ENCODE measurements at places on chromosomes 12 and 14.

DNA sequence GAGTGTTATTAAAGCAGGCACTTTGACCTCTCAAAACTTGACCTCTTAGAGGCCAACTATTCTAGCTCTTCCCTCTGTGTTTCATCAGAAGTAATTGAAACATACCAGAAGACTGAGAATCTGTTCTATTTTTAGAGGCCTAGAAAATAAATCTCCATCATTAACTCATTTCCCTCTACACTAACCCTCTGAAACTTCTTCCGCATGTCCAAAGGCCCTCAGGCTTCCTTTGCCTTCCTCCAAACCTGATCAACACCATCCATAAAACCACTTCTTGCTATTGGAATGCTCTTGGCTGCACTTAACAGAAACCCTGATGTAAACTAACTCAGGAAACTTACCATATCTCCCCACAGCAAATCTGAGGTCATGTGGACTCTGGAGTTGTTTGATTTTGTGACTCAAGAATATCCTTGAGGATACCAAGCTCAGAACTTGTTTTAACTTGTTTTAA is 196.4 kb downstream of the RPAP3 start:
- DNase-seq = no peak

GRCh38 chr14:100666403-100666802 is 60.3 kb upstream of the DLK1 start:
- DNase-seq = no peak

DNA sequence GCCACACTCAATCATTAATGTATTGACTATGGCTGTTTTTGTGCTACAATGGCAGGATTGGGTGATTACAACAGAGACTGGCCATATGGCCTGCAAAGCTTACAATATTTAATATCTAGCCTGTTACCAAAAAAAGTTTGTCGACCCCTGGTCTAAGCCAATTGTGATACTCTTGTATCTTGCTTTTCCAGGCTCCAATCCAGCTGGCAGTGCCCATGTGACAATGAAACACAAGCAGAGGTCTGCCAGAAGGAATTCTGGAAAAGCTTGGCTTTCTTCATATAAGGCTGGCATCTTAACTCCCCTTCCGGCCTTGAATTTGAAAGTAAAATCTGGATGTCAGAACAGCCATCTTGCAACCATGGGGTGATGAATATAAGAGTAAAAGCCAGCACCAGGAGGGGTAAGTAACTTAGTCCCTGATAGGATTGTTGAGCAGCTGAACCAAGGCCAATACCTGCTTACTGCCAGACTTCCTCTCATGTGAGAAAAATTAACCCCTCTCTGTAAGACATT is 458.7 kb downstream of the TMTC2 start:
- no peak for DNase-seq

DNA sequence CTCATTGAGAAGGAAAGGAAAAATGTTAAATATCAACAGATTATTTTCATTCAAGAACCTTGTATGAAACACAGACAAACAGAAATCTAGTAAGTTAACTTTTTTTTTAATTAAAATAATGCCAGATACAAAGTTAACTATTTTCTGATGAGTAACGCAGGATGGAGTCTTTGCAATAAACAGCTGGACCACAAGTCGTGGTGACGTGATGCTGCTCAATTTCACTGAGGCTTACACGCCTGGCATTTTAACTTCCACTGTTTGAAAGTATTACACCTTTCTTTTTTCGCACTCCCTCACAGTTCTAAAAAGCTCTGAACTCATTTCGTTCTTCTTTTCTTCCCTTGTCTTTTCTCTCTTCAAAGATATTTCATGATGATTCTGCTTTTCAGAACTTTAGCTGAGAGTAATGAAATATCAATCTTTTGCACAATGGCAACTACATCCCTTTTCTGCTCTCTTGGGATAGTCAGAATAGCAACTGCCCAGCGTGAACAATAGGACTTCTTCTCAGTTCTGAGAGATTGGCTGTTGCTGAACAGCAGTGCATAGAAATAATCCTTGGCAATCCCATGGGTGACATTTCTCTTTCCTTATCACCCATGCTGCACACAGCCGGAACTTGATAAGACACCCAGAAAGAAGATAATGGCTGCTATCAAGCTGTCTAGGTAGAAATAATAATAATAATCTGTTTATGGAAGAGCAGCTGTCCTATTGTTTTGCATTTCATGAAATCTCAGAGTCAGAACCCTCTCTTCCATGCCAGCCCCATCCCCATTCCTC is 160.5 kb downstream of the BTG1 start:
- DNase-seq = no peak

- DNase-seq = no peak
Observed at GRCh38 chr12:1716911-1717310, 26.0 kb downstream of the ADIPOR2 start.

GRCh38 chr12:23671881-23672280 is 277.6 kb downstream of the SOX5 start:
- no peak for DNase-seq

DNA sequence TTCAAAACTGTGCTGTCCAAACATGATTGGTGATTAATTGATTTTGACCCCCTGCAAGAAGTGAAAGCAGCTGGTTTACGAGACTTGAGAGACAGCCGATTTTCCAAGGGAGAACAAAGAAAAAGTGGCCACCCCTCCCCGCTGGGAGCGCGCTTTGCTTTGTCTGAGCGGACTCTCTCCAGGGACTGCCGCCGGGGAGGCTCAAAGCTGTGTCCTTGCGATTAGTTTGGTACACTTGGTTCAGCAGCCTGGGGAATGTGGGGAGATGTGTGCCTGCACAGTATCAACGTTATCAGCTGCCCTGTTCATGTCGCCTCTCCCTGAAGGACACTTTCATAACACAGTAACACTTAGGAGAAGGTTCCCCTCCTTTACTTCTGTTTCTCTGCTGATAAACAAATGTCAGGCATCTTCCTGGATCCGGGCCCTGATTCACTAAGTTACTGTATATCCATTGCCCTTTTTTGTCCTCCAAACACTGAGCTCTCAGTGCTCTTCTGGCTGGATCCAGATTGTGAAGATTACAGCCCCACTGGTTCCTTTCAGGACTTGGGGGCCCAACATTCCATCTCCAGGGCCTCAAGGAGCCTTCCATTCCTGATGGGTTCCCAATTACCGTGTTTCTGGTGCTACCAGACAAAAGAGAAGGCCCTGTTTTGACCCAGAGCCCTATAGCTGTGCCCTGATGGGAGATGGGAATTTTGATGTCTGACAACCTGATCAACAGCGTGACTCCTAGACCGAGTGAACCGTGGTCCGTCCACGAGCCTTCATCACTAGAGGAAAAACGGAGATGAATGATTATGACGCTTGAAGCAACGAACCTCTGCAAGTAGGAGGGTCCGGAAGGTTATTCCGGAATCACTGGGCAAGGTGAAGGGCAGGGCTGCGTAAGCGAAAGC is 31.7 kb upstream of the TUBA1C start:
- DNase-seq = no peak

- no peak for DNase-seq
Observed at GRCh38 chr12:2358986-2359658, 306.3 kb downstream of the CACNA1C start.

GRCh38 chr12:46609674-46610073 is 216.1 kb downstream of the SLC38A4 start:
- no peak for DNase-seq

DNA sequence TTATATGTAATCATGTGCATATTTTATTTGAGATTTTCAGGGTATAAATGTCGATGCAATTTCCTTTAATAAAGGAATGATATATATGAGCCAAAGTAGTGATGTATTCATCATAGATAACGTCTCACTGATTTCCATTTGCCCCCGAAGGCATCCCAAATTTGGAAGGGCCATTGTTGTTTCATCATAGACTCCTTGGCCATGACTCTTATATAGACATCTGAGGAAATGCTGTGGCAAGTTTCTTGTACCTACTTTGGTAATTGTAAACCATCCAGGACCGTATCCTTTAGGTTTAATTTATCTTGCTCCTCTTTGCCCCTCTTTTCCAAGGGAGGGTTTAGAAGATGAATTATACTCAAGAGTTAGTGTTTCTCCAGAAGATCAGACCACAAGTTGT is 84.7 kb downstream of the SAMD4A start:
- no peak for DNase-seq

- no peak for DNase-seq
Observed at GRCh38 chr14:55832974-55833373, 253.0 kb downstream of the KTN1 start.

DNA sequence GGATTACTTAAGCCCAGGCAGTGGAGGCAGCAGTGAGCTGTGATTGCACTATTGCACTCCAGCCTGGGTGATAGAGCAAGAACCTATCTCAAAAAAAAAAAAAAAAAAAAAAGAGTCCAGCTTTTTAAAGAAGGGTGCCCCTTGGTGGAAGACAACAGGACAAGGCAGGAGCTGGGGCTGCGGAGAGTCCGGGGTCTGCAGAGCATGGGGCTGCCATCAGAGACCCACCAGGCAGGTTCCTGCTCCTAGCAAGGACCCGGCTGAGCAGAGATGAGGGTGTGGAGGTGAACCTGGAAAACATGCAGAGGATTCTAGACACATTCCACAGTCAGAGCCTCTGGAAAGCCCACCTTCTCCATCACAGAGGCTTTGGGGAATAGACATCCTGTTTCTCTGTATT is 21.0 kb upstream of the CIPC start:
- no peak for DNase-seq

DNA sequence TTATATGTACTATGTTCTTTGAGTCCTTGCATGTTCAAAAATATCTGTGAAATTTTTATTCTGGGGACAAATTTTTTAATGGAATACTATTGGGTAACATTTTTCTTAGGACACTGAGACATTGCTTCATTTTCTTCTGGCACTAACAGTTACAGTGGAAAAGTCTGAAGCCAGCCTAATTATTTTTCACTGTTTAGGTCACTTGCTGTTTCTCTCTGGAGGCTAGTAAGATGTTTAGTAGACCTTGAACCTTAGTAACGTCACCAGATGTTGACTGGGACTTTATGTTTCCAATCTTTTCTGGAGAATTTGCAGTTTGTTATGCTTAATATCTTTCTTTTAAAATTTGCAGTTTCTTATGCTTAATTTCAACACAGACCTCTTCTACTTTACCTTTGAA is 12.3 kb upstream of the EPYC start:
- DNase-seq = no peak

- no peak for DNase-seq
Observed at GRCh38 chr14:85531141-85531586, 1.2 kb downstream of the FLRT2 start.

DNA sequence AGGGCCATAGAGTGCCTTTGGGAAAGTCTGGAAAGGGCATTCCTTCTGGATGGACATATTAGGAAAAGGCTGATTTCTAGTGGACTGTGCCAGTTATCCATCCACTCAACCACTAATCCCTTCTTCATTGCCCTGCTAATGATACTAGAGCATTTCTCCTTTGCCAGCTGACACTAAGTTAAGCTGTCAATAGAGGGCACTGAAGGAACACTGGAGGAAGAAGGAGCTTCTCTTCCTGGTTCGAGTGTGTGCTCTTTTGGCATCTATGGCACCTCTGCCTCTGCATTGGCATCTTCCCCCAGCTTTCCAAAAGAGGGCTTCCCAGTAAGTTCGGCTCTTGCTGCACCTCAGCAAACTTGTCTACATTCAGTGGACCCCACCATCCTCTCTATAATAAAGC is 165.4 kb downstream of the DERA start:
- no peak for DNase-seq

- no peak for DNase-seq
Observed at GRCh38 chr12:68042212-68042699, 53.0 kb downstream of the IFNG-AS1 start.

- DNase-seq = no peak
Observed at GRCh38 chr12:14157088-14157747, 175.8 kb upstream of the GRIN2B start.

- DNase-seq = no peak
Observed at GRCh38 chr12:61999311-61999710, 260.9 kb upstream of the USP15 start.

- DNase-seq = no peak
Observed at GRCh38 chr12:77847680-77848431, 17.2 kb downstream of the NAV3 start.

DNA sequence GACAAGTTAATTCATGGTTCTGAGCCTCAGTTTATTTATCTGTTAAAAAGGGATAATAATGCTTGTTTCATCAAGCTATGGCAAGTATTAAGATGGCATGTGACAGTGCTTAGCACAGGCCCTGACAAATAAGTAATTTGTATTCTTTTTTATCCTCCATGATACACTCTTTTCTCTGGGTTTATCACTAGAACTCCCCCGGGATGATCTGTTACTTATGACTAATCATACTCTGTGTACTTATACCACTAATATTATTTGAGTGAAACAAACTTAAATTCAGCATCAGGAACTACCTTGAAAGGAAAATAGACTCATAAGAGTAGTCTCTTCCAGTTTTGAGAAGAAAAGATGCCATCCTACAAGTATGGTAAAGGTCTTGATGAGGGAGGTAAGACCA is 283.8 kb downstream of the PAWR start:
- DNase-seq = no peak

- DNase-seq = no peak
Observed at GRCh38 chr12:114687802-114688201, 3.8 kb upstream of the TBX3 start.

DNA sequence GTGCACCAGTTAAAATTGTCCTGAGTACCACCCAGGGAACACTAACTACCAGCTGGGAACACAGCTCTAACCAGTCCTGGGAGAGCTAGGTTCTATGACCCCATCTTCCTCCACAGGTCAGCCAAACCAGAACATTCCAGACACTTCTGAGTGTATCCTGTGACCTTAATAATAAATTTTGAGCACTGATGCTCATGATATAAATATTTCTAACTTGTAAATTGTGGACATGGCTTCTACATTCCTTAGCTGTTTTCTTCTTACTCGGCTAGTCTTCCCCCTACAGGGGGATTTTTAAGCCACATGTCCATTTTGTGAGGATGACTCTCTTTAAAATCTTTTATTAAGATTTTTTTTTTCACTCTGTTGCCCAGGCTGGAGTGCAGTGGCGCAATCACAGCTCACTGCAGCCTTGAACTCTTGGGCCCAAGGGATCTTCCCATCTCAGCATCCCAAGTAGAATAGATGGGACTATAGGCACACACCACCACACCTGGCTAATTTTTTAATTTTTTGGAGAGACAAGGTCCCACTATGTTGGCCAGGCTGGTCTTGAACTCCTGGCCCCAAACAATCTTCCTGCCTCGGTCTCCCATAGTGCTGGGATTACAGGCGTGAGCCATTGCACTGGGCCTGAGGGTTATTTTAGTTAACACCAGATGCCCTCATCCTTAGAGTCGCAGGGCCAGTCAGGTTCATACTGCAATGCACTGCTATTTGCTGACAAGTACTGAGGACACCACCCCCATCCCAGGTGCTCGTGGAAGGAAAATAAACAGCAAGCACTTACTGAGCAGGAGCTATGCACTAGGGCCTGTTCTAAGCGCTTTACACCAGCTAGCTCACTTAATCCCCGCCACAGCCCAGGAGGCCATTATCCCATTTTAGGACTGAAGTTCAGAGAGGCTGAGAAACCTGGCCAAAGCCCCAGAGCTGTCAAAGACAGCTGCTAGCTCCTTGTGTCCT is 142.6 kb upstream of the NCOR2 start:
- DNase-seq = no peak

Data from activated CD4-positive, alpha-beta T cell treated with anti-CD3 and anti-CD28 coated beads, Interleukin-2, amount 50 U/mL, for 4 hours (primary cell).